ENCODE measurements at places on chromosomes 4 and X.

GRCh38 chrX:104285201-104285600 is 30.5 kb upstream of the ESX1 start:
- DNase-seq: no peak

DNA sequence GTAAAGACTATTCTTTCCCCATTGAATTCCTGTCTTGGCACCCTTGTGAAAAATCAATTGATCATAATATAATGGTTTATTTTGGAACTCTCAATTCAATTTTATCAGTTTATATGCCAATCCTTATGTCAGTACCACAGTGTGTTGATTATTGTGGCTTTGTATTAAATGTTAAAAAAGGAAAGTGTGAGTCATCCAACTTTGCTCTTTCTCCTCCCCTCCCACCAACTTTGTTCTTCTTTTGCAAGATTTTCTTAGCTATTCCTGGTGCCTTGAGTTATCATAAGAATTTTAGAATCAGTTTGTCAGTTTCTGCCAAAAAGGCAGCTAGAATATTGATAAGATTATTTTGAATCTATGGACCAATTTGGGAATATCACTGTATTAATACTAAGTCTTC is 11.2 kb upstream of the RNF175 start:
- no peak for DNase-seq

- DNase-seq: no peak
Observed at GRCh38 chrX:29308726-29309125, 721.5 kb downstream of the IL1RAPL1 start.

GRCh38 chr4:16183604-16184003 is 42.7 kb downstream of the TAPT1 start:
- DNase-seq: no peak

- no peak for DNase-seq
Observed at GRCh38 chr4:173345648-173346047, 11.5 kb upstream of the HMGB2 start.

GRCh38 chr4:181938631-181939030 is 304.6 kb upstream of the TENM3 start:
- no peak for DNase-seq

GRCh38 chrX:72137846-72138495 is 6.3 kb upstream of the RTL5 start:
- DNase-seq: peak; percentile 51

DNA sequence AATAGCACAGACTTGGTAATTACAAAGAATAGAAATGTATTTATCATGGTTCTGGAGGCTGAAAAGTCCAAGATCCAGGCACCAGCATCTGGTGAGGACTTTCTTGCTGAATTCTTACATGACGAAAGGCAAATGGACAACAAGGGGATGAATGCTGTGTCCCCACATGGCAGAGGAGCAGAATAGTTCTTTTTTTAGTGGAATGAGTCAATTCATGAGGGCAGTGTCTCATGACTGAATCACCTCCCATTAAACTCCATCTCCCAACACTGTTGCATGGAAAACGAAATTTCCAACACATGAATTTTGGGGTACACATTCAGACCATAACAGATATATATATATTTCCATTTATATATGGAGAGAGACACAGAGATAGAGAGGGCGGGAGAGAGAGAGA is 628.3 kb downstream of the TRIML1 start:
- no peak for DNase-seq

GRCh38 chr4:6447672-6448171 is 24.7 kb downstream of the PPP2R2C start:
- no peak for DNase-seq

- DNase-seq: no peak
Observed at GRCh38 chr4:70681704-70682103, 6.6 kb upstream of the UTP3 start.

- no peak for DNase-seq
Observed at GRCh38 chr4:11039634-11040131, 355.1 kb upstream of the CLNK start.

DNA sequence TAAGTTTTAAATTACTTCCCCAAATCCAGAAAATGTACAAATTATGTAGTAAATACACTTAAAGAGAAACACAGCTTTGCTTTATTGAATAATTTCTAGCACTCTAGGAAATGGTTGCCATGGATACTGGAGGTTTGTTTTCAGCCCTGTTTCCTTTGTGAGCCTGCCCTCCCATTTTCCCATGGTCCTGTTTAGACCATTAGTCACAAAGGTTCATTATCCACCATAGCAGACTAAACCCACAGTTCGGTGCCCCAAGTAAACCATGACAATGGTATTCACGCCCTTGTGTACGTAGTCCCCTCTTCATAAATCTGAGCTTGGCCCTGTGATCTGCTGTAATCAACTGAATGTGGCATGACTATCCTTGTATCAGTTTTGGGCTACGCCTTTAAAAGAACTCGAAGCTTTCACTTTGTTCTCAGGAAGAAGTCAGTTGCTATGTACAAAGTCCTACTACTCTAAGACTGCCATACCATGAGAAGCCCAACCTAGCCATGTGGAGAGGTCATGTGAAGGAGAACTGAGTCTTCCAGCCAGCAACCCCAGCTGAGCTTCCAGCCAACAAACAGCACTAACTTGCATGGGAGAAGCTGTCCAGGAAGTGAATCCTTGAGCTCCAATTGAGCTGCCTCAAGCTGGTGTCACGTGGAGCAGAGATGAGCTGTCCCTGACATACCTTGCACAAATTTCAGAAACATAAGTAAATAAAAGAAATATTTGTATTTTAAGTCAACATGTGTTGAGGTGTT is 300.4 kb downstream of the LDB2 start:
- no peak for DNase-seq

DNA sequence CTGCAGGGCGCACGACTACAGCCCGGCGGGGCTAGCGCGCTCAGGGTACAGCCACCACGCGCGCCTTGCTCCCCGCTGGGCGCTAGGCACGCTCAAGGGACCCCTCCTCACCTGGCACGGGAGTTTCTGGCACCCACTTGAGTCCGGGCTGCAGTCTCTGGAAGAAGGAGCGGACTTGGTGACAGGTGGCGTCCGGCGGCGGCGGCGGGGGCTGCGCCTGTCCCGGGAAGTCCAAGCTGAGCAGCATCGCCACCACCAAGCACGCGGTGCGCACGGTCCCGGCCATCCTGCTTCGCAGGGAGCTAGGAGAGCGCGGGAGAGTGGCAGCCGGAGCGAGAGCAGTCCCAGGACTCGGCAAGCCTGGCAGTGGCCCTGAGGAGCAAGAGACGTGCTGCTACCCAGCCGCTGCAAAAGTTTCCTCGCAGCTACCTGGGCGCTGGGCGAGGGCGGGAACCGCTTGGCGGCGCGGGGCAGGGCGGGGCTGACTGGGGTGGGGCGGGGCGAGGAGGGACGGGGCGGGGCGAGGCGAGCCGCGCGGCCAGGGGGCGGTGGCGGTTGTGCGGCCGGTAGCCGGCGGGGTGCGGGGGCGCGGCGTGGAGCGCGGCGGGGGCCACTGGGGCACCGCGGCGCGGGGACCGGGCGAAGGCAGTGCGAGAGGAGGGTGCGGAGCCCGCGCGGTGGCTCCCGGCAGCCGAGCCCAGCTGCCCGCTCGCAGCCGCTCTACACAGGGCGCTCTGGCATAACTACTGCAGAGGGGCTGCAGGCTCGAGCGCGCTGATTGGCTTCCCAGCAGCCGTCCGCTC is at the start of gene GPC3:
GPC3 (minus strand) TSS at position 431 of the 803 bp plus-strand sequence.
- peak; percentile 69 for DNase-seq

DNA sequence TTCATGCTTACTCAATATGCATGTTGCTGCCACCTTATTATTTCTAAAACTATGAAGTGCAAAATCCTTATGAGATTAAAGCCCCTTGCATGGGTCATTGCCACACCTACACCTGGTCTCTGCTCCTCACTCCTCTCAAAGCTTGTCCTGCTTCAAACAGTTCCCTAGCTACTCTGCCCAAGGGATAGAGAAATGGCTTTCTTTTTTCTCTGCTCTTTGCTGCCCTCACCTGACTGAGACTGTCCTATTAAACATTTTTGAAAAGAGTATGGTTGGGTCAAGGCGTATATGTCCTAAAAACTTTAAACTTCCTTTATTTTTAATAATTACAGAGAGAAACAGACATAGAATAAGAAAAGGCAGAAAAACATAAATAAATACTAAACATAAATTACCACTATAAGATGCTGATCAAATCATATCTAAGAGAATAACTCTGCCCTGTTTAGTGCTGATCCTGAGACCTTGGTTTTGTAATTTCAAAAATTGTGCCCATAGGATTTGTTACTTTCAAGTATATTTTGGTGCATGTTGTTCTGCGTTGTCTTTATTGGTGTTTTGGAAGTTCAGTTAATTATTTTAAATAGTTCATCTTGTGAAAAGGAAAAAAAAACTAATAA is 704.9 kb upstream of the PABPC4L start:
- no peak for DNase-seq

- no peak for DNase-seq
Observed at GRCh38 chrX:37875675-37876074, 28.3 kb upstream of the DYNLT3 start.

DNA sequence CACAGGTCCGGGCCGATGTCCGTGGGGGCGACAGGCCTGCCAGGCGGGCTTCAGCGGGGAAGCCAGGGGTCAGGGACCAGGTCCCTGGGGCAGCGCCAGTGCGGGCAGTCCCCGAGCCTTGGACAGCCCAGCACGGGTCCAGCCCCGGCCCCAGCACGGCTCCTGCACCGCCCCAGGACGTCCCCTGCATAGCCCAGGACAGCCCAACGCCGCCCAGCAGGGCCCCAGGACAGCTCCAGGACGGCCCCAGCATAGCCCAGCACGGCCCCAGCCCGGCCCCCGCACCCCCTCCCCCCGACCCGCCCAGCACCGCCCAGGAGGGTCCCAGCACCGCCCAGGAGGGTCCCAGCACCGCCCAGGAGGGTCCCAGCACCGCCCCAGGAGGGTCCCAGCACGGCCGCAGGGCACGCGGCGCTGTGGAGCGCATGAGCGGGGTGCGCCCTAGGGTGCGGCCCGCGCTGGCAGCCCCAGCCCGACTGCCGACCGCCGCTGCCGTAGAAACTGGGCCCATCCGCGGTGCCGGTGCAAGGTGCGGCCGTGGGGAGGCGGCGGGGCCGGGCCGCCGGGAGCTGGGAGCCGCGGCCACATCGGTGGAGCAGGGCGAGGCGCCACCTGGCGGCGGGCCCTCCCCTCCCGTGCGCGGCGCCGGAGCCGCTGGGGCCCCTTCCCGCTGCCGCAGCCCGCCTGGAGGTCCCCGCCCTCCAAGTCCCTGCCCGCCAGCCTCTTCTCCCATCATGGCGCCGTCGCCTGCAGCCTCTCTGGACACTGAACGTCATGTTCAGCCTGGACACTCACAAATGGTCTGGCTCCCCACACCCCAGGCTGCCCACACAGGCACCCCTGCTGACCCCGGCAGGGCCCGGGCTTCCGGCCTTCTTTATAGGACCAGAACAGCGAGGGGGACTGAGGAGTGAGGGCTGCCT is 106.8 kb upstream of the NKX1-1 start:
- no peak for DNase-seq

DNA sequence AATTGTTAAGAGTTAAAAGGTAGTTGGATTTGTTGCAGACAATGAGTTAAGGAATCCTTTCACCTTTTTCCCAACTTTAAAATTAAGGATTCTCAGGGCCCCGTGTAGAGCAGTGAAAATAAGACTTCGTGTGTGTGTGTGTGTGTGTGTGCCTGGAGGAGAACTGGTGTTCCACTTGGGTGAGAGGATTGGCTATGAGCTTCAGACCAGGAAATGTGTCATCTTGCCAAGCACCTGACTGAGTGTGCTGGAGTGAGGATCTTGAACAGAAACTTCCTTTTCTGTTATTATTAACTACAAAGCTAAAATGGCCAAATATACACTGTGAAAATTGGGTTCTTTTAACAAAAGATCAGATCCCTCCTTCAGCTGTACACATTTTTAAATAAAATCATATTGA is 113.1 kb upstream of the VCX2 start:
- no peak for DNase-seq

All from NCI-H446 treated with DMSO at 0.1 percent for 48 hours (cell line).